ENCODE measurements at places on chromosomes 6 and 20. TPM values are rescaled to one million over a fixed set of nuclear protein-coding genes. Genes with fewer than 3 reads are reported as not detected.

The RIPPLY2 gene
- not detected for total RNA-seq

The CNR1 gene
- total RNA-seq, result 1.3 TPM

The MLIP gene
- 18.7 TPM for total RNA-seq

The CUL9 gene
- total RNA-seq, result 31.7 TPM

The WFDC12 gene
- not detected for total RNA-seq

The CTCFL gene
- not detected for total RNA-seq

The GTSF1L gene
- not detected for total RNA-seq

The FLRT3 gene
- 0.96 TPM for total RNA-seq

The ADGB gene
- total RNA-seq, result not detected

The GHRH gene
- total RNA-seq, result not detected

The SNAP25 gene
- not detected for total RNA-seq

The SCUBE3 gene
- 1.7 TPM for total RNA-seq

The RANBP9 gene
- 28.4 TPM for total RNA-seq

The ELOVL4 gene
- total RNA-seq, result 1.4 TPM

The MYB gene
- total RNA-seq, result 0.10 TPM

The MYBL2 gene
- total RNA-seq, result 24.5 TPM

The SAMD3 gene
- not detected for total RNA-seq

The TNF gene
- total RNA-seq, result not detected

The CENPB gene
- total RNA-seq, result 94.7 TPM

The TREML2 gene
- not detected for total RNA-seq
